Hippocampal formation (tissue), 2 donors: ENCODE measurements at places on chromosomes 3 and 15.

GRCh38 chr3:196227121-196227561 lies 10.8 kb downstream of the SLC51A start:
- DNase-seq, result no peak

GRCh38 chr3:38739396-38739689 lies 76.7 kb downstream of the SCN10A start:
- no peak for DNase-seq

GRCh38 chr3:148625095-148625736 lies 72.5 kb upstream of the AGTR1 start:
- DNase-seq, result no peak

DNA sequence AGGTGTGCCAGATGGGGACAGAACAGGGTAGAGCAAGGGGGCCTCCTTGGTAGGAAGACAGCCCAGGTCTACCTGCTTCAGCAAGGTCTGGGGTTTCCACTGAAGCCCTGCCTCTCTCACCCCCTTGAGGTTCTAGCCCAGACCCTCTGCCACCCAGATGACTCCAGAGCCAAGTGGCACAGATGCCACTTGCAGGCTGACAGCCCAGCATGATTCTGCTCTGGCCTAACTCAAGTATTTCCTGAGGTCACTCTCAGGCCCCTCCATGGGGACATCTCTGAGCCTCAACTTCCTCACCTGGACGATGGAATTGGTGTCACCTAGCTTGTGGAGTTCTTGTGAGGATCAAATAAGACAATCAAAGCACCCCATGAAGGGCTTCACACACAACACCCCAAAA lies 23.9 kb downstream of the PLXNB1 start:
- no peak for DNase-seq

- peak; percentile 72 for DNase-seq
Measured at GRCh38 chr3:143970773-143971358, 757 bp upstream of the DIPK2A start.

DNA sequence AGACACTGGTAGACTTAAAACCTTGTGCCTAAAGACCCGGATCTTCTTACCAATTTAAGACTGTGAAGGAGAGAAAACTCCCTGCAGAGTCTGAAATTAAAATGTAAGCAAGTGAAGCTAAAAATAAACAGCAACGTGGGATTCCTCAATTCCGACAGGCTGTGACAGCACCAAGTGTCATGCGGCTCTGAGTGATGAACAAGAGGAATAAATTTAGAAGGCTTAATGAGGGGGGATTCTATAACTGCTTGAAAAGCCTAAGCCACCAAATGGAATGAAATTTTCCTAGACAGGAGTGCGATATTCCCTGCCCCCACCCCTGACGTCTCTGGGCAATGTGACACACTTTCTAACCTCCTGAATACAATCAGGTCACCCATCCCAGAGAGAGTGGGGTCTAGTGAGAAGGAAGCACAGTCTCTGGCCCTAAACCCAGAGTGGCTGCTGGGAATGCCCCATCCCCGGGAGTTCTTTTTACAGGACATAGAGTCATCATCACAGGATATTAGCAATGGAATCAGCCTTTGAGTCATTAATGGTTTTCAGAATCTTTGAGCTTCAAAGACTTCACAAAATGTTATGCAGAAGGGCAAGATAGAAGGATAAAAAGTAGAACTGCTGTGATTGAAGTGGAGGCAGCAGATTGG lies 114.3 kb downstream of the EDEM1 start:
- DNase-seq, result no peak

GRCh38 chr15:50414624-50415023 lies 9.6 kb upstream of the USP8 start:
- DNase-seq, result no peak

GRCh38 chr3:141294301-141294700 lies 62.7 kb downstream of the PXYLP1 start:
- no peak for DNase-seq

GRCh38 chr15:53107855-53108254 lies 317.7 kb upstream of the ONECUT1 start:
- DNase-seq, result no peak
